Activated T-cell treated with anti-CD3 and anti-CD28 coated beads for 1 hour (primary cell): ENCODE measurements at places on chromosomes 11 and 22.

DNA sequence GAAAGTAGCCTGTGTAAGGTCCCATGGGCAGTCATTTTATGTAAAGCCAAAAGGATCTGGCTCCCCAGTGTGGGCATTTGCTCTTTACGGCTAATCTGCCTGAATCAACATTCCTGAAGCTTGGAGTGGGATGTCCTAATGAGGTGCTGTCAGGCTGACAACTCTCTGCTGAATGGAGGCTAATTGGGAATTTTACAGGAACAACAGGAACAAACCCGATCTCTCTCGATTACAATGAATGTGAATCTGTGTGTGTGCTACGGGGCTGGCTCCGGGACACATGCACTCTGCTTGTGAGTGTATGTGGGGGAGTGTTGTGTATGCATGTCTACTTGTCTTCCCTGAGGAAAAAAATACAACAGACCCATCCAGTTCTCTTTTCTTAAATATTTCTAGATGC, 415.2 kb downstream of the TENM4 start:
- no peak for DNase-seq

GRCh38 chr11:124954590-124954955, 571 bp downstream of the CCDC15 start:
- no peak for DNase-seq

GRCh38 chr22:40238425-40239344, 61.0 kb downstream of the TNRC6B start:
- no peak for DNase-seq

- no peak for DNase-seq
These were observed 8.7 kb downstream of the SNRPD3 start for GRCh38 chr22:24564376-24565058.

DNA sequence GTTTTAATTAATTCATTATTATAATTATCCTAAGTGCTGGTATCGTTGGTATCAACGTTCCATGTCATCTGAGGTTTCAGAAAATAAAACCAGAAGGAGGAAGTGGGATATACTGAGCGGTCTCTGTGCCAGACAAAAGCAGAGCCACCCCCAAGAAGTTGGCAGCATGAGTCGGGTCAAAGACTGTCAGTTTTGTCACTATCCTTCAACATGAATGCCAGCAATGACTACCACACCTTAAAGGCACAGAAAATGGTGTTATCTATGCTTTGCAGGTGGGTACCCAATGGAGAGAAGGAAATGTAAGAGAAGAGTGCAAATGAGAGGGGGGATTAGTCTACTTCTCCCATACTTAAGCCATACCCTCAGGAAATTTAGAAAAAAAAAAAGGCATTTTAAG, 408.5 kb downstream of the OPCML start:
- no peak for DNase-seq

- no peak for DNase-seq
These were observed 16.9 kb upstream of the RAC2 start for GRCh38 chr22:37260901-37261336.

DNA sequence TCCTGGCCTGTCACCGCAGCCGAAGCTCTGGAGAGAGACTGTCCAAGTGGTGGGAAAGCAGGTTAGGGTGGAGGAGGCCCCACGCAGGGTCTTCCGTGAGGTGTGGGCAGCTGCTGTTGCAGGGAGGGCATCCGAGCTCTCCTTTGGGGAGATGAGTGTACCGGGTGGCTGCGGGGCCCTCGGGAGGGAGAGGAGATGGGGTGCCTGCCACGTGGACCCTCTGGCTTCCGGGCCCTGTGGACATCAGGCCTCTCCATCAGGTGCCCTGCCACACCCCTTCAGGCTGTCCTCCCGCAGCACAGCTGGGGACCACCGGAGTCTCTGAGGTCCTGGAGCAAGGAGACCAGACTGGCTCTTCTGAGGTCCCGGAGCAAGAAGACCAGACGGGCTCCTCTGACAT, 1.7 kb downstream of the PTDSS2 start:
- no peak for DNase-seq

DNA sequence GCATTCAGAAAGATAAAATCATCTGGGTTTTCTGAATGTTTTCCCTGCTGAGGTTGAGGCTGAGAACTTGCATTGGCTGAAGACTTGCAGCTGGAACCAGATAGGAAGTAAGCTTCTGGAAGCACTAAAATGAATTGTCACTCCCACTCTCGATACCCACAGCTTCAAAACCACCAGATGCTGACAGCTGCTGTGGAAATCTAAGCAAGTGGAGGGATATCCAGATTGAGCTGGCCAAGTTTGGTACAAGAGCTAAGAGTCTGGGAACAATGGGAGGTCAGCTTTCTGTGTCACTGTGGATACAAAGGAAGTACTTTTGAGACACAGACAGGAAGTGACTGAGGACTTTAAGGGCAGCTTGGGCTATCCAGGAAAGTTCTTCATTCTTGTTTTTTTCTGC, 51.3 kb upstream of the CD44 start:
- no peak for DNase-seq

GRCh38 chr11:57336111-57336666, 497 bp upstream of the SSRP1 start:
- DNase-seq, result no peak

GRCh38 chr11:2177076-2177475, 5.5 kb upstream of the TH start:
- no peak for DNase-seq

- DNase-seq, result no peak
These were observed 44.0 kb downstream of the IGF2 start for GRCh38 chr11:2095198-2095520.

DNA sequence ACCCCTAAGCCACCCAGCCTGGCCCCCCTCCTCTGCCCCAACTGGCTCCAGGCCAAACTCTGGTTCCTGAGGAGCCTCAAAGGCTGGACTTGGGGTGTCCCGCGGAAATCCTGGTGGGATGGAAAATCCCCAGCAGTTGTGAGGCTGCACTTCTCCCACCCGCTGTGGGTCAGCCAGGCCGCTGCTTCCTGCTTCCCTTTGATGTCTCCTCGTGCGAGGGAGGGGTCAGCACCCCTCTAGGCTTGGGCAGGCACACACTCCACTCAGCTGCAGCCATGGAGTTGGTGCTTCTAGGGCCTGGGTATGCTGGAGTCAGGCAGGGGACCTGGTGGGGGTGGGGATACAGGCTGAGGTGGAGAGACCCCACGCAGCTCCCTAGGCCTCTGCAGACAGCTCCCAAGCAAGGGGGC, 12.0 kb downstream of the KCNQ1OT1 start:
- no peak for DNase-seq

GRCh38 chr22:40955571-40955970, 4.4 kb downstream of the RBX1 start:
- DNase-seq, result no peak

- no peak for DNase-seq
These were observed 3.1 kb downstream of the CD3D start for GRCh38 chr11:118339281-118339961.

- DNase-seq, result no peak
These were observed 10.8 kb downstream of the FAM227A start for GRCh38 chr22:38645430-38645829.

DNA sequence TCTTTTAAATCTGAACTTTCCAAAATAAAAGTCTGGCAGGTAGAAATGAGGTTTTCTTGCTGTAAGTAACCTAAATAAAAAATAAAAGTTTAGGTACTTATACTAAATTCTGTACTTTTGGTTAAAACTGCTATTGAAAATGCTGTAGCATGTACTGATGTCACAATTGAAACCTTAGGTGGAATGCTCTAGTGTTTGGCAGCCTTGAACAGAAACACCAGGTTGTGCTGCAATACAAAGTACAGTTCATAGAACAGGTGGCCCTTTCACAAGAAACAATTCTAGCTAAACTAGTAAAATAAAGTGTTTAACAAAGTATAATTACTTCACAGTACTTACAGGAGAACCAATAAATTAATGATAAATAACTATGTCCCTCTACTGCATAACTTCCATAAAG, 25.1 kb downstream of the NPAT start:
- no peak for DNase-seq

DNA sequence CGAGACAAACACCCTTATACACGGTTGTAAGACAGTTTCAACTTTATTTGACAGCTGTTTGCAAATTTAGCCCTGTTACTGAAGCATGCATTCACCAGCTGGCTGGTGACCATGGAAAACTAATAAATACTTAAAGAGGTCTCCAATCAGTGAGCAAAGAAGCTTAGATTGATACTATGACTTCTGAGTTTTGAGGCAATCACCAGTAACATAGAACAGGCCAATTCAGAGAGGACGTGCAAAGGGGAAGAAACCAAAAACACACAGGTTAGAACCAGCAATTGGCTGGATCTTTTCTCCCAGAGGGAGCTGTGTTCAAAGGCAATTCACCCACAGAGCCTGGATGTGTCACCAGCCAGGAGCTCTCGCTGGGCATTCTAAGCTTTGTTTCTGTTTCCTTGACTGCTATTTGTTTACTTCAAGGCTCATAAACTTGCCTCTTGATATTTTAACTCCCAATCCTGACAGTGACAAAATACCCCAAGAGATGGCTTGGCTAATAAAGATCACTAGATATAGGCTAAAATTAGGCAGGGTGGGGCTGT, 113.6 kb upstream of the MTMR2 start:
- DNase-seq, result no peak

DNA sequence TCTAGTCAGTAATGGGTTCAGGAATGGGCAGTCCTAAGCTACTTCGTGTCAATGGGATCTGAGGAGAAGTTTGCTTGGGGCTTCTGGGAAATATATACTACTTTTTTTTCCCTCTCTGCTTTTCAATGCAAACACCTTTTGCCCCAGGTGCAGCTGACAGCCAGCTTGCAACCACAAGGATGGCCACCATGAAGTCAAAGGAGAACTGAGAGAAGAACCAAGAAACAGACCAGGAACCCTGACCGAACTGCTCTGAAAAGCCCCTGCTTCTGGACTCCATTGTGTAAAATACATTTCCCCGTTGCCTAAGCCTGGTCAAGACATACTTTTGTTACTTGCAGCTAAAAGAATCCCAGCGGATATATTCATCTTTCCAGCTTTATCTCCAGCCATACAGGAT, 20.1 kb upstream of the CD44 start:
- DNase-seq, result no peak

DNA sequence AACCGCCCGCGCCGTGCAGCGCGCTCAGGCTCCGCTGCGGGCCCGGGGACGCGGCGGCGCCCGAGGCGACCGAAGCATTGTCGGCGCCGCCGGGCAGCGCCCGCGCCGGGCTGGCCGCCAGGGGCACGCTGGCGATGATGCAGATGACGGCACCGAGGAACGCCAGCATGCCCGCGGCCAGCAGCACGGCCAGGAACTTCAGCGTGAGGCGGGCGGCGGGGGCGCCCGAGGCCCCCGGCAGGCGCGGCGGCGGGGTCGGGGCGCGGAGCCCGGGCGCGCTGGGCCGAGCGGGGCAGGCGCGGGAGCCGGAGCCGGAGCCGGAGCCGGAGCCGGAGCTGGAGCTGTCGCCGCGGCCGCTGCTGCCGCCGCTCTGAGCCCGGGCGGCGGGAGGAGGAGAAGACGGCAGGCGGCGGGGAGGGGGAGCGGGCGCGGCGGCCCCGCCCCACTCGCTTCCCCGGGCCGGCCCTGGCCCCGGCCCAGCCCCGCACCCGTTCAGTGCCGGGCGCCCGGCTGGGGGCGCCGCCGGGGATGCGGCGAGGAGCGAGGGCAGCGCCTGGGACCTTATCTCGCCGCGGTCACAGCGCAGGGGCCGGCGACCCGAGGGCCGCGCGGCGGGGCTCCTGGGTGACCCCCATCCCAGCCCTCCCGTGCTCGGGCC, at the start of gene NPTXR:
Gene NPTXR (minus strand): TSS at position 372 of the 658 bp plus-strand sequence.
- peak; percentile 24 for DNase-seq

GRCh38 chr11:113447621-113448315, 27.4 kb downstream of the DRD2 start:
- DNase-seq, result no peak

DNA sequence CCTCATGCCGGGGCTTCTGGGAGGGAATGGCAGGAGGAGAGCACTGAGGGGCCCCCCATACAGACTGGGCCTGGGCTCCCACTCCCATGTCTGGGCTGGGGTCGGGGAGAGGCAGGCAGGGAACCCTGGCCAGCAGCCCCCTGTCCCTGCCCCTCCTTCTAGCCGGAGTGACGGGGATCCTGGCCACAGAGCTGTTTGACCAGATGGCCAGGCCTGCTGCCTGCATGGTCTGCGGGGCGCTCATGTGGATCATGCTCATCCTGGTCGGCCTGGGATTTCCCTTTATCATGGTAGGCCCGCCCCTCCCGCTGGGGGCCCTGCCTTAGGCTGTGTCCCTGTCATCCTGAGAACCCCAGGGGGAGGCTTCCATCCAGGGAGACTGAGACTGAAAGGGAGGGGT, 10.0 kb upstream of the MIF start:
- DNase-seq, result no peak

DNA sequence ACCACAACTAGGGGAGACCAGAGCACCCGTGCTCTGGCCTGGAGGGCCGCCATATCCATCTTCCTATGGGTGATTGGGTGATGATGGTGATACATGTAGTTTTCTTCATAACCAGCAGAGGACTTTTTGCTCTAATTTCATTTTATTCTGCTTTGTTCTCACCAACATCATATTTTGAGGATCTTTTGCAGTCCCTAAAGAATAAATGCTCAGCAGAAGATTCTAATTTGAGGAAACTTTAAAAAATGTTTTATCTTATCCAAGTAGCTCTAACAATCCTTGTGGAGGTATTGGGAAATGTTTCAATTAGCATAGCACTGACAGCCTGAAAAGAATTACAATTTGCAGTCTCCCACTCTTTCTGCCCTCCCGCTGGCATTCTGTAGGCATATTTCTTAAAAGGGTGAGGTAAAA, 544.0 kb downstream of the NTM start:
- DNase-seq, result no peak

GRCh38 chr11:18771266-18772035, 20.1 kb downstream of the PTPN5 start:
- no peak for DNase-seq

DNA sequence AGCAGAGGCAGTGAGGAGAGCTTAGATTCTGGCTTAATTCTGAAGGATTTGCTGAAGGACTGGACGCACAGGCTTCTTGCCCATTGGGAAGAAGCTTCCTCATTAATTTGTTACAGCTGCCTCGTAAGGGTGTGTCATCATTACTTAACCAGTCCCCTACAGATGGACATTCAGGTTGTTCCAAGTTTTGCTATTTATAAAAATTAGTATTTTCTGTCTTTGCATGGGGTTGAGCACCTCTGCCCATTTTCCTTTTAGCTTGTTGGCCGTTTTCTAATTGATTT, 38.1 kb downstream of the CAPN1 start:
- DNase-seq, result no peak

- no peak for DNase-seq
These were observed 54.8 kb upstream of the TIMP3 start for GRCh38 chr22:32746732-32747131.
